ENCODE measurements at places on chromosomes 13 and 19.

DNA sequence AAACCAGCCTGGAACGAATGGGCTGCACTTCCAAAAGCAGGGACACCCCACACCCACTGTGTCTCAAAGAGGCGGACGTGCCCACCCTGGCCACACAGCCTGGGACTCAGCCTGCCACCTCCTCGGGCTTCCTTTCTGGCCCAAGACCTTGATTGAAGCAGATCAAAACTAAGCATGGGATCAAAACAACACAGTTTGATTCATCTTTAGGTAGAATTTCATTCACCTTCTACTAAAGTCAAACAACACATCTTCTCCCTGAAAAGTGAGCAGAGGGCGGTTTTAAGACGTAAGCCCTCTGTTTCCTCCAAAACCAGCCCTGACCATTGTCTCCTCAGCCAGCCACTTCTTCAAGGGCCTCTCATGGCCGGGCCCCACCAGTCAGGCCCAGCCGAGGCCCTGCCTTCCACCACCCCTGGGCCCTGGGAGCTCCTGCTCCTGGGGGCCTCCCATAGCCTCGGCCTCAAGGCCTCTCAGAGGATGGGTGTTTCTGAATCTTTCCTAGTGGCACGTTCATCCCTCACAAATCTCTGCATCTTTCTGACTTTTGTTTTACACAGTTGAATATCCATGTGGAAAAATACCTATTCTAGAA lies 6.3 kb upstream of the F10 start:
- no peak for DNase-seq

GRCh38 chr19:11560404-11561051 lies 1.5 kb upstream of the ELOF1 start:
- DNase-seq, result peak; percentile 78

GRCh38 chr13:107043021-107043956 lies 475.4 kb upstream of the ARGLU1 start:
- DNase-seq, result no peak

DNA sequence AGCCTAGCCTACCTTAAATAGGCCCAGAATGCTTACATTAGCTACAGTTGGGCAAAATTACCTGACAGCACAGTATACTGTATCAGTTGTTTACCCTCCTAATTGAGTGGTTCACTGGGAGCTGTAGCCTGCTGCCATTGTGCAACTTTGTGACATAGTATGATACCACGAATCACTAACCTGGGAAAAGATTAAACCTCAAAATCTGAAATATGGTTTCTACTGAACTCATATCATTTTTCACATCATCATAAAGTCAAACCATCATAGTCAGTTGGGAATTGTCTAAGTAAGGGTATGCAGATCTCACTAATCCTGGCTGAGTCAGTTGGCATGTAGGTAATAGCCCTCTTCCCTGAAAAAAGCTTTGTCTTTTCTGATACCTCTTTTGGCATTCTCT lies 9.2 kb downstream of the PAN3 start:
- no peak for DNase-seq

GRCh38 chr13:109480011-109480955 lies 306.1 kb downstream of the IRS2 start:
- peak; percentile 83 for DNase-seq

DNA sequence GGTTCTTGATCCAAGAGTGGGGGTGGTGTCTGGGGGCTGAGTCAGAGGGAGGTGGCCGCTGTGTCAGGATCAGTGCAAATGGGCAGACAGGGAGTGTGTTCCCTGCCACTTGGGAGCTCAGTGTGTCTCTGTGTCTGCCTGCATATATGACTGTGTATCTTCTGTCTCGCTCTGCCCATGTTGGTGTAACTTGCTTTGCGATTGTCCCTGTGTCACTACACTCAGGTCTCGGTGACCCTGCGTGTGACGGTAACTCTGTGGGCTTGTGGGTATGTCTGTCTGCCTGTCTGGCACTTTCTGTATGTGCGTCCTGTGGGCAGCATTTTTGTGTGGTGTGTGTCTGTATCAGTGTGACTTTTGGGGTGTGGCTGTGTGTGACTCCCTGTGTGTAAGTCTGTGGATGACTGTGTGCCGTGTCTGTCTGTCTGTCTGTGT lies 8.2 kb upstream of the ERFL start:
- no peak for DNase-seq

- DNase-seq, result peak; percentile 99
Measured at GRCh38 chr19:45485305-45486077, 11.4 kb downstream of the RTN2 start.

- DNase-seq, result no peak
Measured at GRCh38 chr19:43311706-43312105, 41.8 kb upstream of the CD177 start.

DNA sequence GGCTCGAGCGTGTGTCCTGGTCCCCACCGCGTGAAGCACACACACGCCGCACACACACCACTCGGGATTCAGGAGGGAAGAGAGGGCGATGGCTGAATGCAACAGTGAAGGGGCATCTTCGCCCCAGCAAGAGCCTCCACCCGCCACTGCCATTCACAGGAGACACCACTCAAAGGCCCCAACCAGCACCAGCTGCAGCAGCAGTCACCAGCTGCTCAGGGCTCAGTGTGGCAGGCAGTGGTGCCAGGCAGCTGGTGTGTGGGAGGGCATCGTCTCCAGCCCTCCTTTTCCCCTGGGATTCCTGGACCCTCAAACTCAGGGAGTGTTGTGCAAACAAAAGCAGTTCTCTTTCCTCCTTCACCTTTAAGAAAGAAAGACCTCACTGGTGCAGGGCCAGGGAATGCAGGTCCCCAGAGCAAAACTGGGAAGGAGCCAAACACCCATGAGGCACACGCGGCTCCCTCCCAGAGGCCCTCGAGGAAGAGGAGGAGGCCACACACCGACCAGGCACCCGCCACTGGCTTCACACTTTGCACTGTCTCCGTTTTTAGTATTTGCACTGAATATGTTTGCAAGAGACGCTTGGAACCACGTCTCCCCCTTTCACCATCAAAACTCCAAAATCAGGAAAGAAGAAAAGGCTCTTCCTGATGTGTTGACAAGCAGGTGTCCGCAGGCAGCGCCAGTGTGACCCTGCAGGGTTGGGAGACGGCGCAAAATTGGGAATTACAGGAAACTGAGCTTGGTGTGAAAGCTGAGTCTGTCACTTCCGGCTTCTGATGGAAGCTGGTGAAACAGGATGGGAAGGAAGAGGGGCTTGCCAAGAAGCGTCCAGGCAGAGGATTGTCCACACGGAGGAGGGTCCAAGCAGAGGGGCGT lies 26.4 kb upstream of the F7 start:
- no peak for DNase-seq

GRCh38 chr19:52099497-52100138 lies 4.1 kb upstream of the ZNF841 start:
- DNase-seq, result no peak

- DNase-seq, result no peak
Measured at GRCh38 chr13:111123221-111123620, 8.1 kb downstream of the ARHGEF7 start.

GRCh38 chr13:35693134-35693784 lies 216.8 kb upstream of the MAB21L1 start:
- DNase-seq, result no peak

GRCh38 chr13:23754997-23755396 lies 134.2 kb downstream of the MIPEP start:
- no peak for DNase-seq

DNA sequence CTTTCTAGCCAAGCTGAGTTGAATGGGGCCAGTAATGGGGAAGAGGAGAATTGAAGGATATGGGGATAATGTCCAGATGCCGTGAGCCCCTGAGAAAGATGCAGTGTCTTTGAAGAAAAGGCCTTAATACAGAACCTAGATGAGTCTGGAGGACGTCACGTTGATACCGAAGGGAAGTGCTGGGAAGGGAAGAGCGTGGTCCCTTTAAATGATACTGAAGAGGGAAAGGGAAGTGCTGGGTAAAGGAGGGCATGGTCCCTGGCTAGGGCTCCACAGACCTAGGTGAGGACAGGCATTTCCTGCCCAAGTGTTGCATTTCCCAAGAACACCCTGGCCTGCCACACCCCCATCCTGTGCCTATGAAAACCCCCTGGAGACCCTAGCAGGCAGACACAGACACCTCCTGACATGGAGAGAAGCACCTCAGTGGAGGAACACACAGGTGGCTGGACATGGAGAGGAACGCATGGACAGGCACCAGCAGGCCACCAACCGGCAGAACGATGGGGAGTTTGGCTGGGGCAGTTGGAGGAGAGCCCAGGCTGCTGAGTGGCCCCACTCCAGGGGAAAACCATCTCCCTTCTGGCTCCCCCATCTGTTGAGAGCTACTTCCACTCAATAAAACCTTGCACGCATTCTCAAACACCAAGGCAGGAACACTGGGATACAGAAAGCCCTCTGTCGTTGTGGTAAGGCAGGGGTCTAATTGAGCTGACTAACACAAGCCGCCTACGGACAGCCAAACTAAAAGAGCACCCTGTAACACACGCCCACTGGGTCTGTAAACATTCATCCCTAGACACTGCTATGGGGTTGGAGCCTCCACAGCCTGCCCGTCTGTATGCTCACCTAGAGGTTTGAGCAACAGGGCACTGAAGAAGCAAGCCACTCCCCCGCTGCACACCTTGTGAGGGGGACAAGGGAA lies 34.9 kb upstream of the POMP start:
- DNase-seq, result peak; percentile 38

GRCh38 chr13:30681843-30682242 lies 53.5 kb upstream of the ALOX5AP start:
- DNase-seq, result peak; percentile 82

DNA sequence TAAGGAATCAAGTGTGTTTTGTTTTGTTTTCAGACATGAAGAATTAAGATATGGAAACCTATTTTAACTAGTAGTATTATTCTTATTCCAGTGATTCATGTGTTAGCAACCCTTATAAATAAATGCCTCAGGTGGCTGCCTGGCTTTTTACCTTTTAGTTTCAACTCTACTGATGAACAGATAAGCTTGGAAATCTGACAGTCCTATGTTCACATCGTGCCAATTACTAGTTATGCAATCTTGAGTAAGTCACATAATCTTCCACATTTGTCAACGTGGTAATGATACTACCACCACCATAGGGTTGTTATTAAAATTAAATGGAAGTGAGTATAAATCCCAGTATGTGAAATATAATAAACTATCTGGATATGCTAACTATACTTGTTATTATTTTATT lies 64.3 kb downstream of the TBC1D4 start:
- no peak for DNase-seq

DNA sequence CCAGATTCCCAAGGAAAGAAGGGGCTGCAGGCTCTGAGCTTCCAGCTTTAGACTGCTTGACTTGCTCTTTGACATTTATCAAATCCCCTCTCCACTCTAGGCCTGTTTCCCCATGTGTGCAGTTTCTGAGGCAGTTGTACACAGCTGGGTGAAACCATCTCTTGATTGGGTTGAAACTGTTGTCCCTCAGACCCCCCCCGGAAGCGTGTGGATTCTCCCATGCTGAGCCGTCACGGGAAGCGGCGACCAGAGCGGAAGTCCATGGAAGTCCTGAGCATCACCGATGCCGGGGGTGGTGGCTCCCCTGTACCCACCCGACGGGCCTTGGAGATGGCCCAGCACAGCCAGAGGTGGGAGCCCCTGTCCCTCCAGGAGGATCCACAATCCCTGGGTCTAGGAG lies 19.7 kb downstream of the BRSK1 start:
- DNase-seq, result no peak

- DNase-seq, result peak; percentile 79
Measured at GRCh38 chr13:76745261-76746200, 140.7 kb downstream of the KCTD12 start.

GRCh38 chr13:109785892-109786450 lies 412 bp downstream of the IRS2 start:
- no peak for DNase-seq

DNA sequence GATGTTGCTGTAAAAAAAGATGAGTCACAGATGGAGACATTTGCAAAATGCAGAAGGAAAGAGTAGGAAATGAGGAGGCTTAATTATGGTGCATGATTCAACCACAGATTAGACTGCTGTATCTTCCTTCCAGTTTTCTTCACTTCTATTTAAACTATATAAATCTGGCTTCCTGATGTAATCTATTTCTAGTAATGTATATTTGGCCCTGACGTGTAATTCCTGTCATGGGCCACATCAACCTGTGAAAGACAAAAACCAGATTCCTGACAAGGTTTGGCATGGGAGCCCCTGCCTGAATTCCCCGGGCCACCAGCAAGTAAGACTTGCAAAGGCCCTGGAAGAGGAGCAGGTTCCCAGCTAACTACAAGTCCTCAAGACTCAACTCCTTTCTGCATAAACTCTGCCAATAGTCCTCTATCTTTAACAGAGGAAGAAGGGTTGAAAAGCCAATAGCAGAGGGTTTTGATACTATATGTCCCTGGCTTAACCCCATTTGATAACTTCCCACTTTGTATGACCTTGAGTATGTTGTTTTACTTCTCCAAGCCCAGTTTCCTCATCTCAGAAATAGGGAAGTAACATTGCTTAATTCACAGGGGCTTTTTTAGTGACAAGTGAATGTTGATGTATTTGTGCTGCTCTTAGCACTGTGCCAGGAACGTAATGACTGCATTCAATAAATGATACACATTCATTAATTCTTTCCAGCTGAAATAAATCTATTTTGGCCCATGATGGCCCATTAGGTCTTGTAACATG lies 172.7 kb downstream of the SPRY2 start:
- peak; percentile 88 for DNase-seq

- DNase-seq, result no peak
Measured at GRCh38 chr13:96492766-96493165, 402.9 kb downstream of the HS6ST3 start.

- no peak for DNase-seq
Measured at GRCh38 chr13:23380534-23380933, 53.0 kb downstream of the SACS start.

GRCh38 chr19:45059258-45059965 lies 16.9 kb downstream of the ZNF296 start:
- DNase-seq, result peak; percentile 96

DNA sequence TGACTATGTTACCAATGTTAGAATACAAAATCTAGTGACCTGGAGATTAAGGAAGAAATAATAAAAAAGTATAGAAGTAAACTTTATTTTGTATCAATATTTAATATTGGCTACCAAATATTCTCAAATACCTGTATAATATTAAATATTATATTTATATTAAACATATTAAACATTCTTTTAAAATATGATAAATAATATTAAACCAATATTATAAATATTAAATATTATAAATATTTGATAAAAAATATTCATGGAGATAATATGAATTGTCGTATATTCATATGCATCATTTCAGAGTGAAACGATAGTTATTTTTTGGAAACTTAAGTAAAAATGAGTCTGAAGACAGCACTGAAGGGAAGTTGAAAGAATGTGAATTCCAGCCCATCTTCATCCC lies 571.2 kb upstream of the KLF12 start:
- no peak for DNase-seq

- no peak for DNase-seq
Measured at GRCh38 chr13:80011448-80012212, 329.3 kb downstream of the SPRY2 start.

GRCh38 chr13:20873348-20873747 lies 29.2 kb downstream of the XPO4 start:
- no peak for DNase-seq

All from inflammatory macrophage treated with lipopolysaccharide for 1 hour (primary cell).